ENCODE measurements at places on chromosomes 12 and 14.

DNA sequence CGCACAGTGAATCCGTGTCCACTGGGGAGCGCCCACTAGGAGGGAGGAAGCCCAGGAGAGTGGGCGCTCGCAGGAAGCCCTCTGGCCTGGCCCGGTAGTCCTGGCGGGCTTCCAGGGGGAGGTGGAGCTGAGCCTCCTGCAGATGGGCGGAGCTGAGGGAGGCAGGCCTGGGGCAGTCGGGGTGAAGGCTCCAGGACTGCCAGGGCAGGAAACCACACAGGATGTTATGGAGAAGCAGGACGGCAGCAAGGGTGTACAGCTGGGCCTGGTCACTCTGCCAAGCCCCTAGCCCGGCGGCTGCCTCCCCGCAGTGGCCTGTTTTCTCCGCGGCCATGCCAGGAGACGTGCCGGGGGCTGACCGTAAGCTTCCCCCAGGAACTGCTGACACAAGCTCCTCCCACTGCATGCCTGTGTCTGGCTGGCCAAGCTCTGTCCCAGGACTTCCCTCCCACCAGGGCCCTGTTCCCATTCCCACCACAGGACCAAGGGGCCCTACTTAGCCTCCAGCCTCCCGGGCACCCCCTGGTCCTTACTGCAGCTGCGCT is 143.4 kb upstream of the C14orf180 start:
- peak; percentile 32 for DNase-seq

- DNase-seq = no peak
Observed at GRCh38 chr12:58602179-58602578, 318.1 kb downstream of the LRIG3 start.

DNA sequence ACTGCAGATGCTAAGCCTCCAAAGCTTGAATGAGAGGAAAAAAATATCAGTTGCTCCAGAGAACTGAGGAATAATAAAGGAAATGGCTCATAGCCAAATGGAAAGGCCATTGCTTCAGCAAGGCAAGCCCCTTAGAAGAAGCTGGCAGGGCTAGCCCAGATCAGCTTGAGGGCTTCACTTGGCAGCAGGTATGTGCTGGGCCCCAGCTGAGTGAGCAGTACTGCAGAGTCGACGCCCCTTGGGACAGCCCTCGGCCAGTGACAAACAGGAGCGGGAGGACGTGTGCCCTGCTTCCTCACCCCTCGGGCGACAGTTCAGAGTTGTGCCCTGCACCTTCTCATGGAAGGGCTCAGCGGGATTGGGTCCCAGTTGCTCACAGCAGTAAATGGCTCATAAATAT is 1031.2 kb upstream of the TMEM132C start:
- no peak for DNase-seq

DNA sequence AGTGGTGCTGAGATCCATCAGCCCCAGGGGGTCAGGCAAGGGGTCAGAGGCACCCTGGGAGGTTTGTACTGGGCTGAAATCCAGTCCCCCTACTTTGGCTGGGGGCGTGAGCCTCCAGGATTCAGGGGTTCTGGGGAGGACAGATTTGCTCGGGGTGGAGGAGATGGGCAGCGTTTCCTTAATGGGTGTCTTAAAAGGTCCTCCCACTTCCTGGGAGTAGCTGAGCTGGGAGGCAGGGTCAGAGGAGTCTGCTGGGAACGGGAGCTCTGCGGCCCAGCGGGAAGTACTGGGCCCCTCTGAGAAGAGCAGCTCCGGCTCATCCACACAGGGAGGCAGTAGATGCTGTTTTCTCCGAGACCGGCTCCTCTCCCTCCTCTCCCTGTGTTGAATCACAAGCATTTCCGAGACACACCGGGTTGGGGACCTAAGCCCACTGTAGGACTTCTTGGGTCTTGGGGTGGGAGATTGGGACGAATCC is 2.1 kb upstream of the TEX52 start:
- no peak for DNase-seq

GRCh38 chr14:36826614-36827013 is 165.0 kb downstream of the PAX9 start:
- no peak for DNase-seq

DNA sequence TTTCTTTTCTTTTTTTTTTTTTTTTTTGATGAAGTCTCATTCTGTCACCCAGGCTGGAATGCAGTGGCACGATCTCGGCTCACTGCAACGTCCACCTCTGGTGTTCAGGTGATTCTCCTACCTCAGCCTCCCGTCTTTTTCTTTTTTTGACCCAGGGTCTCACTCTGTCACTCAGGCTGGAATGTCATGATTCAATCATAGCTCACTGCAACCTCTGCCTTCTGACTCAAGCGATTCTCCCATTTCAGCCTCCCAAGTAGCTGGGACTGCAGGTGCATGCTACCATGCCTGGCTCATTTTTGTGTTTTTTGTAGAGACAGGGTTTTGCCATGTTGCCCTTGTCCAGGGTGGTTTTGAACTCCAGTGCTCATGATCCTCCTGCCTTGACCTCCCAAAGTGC is 12.0 kb downstream of the FUT8 start:
- no peak for DNase-seq

- DNase-seq = no peak
Observed at GRCh38 chr14:40656311-40656710, 950.4 kb upstream of the LRFN5 start.

GRCh38 chr12:121577443-121578180 is 3.2 kb downstream of the KDM2B start:
- DNase-seq = peak; percentile 51

GRCh38 chr12:89339526-89339925 is 12.8 kb downstream of the DUSP6 start:
- DNase-seq = no peak

GRCh38 chr12:65248656-65249633 is 29.5 kb upstream of the MSRB3 start:
- no peak for DNase-seq

- DNase-seq = peak; percentile 46
Observed at GRCh38 chr12:56271031-56271430, 4.3 kb downstream of the COQ10A start.

GRCh38 chr14:41297576-41298327 is 308.9 kb upstream of the LRFN5 start:
- DNase-seq = no peak

- DNase-seq = no peak
Observed at GRCh38 chr12:27964123-27964522, 8.4 kb downstream of the PTHLH start.

- no peak for DNase-seq
Observed at GRCh38 chr14:39181026-39181692, 6.1 kb downstream of the PNN start.

- DNase-seq = no peak
Observed at GRCh38 chr14:64279704-64280668, 14.2 kb downstream of the ESR2 start.

- no peak for DNase-seq
Observed at GRCh38 chr12:19220205-19220604, 90.7 kb downstream of the PLEKHA5 start.

DNA sequence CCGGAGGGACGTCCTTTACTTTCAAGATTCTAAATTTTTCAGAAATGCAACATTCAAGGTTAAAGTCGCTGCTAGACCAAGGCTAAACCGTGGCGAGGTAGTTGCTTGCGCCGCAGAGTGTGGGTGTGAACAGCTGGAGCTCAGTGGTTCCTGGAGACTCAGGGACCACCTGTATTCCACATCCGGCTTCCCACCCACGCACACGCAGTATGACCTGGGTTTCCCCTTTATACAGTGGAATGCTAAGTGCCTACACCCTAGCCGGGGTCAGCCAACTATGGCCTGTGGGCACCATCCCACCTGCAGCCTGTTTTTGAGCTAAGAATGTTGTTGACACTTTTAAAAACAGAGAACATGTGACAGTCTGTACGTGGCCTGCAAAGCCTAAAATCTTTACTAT is 42.9 kb upstream of the TESC start:
- DNase-seq = no peak

DNA sequence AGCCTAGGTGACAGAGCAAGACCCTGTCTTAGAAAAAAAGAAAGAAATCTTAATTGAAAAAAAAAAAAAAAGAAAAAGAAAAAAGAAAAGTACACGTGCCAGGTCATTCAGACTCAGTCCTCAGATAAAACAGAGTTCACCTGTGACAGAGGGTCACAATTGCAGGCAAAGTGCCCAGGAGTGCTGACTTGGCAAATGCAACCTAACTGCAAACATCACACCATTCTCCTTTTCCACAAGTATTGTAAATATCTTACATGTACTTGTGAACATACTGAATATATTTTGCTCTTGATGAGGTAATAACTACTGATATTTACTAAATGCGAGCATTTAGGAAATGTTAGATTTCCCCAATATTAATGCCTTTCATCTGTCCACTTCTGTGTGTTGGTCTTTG is 9.0 kb upstream of the COL2A1 start:
- DNase-seq = no peak

DNA sequence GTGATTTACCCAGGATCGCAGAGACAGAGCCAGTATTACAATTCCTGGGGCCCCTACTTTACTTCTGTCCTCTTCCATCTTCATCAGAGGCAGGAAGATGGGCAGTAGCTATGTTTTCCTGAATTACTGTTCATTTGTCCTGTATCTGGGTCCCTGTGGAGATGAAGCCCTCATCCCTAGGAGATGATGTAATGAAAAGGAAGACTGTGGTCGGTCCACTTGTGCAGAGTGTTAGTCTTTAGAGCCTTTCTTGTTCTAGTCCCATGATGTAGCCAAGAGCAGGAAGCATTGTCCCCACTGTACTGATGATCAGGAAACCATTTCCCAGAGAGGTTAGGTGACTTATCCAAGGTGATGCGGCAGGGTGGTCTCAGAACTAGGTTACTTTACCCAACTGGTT is 2.6 kb downstream of the CD9 start:
- no peak for DNase-seq

- no peak for DNase-seq
Observed at GRCh38 chr12:28550757-28551704, 360.8 kb downstream of the CCDC91 start.

GRCh38 chr14:75032939-75033338 is 18.3 kb downstream of the MLH3 start:
- DNase-seq = no peak

GRCh38 chr14:101453225-101453624 is 108.1 kb upstream of the DIO3 start:
- no peak for DNase-seq

DNA sequence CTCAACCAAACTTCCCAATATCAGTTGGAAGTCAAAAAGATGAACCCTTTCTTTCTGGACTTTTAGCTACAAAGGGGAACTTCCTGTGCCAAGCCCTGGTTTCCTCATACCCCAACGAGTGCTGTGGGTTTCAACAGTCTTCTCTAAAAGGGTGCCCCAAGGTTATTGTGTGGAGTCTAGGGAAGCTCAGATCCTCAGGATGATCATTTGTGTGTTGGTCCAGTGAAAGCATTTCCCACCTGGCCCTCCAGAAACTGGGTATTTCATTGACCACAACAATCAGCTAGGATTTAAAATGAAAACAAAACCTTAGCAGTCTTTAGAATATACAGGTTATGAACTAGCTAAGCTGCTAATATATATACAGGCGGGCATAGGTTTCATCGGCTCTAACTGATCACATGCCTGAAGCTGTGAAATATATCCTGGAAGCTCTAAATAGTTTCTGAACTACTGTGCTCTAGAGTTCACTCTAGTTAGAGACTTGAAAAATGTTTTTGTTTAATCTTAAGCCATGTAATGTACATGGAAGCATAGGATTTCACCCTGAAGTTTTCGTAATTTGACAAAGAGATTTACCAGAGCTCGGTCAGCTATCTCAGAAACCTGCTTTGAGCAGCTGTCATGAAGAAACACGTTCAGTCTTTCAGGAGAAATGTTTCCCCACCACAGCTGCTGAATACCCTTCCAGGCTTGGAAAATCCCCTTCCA is 29.6 kb downstream of the P2RX4 start:
- peak; percentile 48 for DNase-seq

DNA sequence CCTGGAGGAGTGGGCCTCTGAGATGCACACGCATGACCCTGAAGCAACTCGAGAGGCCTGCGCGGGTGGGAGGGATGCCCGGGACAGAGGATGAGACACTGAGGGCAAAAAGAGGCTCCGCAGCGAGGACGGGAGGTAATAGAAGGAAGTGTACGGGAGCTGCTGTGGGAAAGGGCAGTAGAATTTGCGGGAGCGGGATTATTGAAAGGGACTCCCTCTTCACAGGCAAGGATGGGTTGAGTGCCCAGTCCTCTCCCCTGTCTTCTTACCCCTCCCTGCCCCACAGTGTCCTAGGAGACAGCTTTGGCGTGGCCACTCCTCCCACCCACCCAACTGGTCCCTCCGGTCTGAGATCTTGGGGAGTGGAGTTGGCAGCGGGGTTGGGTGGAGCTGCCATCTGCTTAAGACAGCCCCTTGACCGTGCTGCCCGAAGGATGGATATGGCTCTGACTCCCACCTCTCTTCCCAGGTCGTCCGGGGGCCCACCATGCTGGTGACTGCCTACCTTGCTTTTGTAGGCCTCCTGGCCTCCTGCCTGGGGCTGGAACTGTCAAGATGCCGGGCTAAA is 15.7 kb upstream of the ESPL1 start:
- no peak for DNase-seq

GRCh38 chr14:99137001-99137700 is 134.8 kb downstream of the BCL11B start:
- no peak for DNase-seq

DNA sequence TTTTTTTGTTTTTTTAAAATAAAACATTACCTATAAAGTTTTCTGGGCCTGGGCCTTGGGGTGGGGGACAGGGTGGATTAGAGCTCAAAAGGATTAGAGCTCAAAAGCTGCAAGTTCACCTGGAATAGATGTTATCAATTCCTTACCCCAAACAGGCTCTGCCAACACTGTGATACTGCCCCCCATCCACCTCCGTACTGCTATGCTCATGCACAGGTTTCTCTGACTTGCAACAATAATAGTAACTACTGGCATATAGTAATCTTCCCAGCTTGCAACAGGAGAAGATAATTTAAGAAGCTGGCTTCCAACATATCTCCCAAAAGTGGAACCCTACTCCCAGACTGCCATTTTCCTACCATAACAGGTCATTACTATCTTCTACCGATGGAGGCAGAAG is 51.3 kb upstream of the SLCO1C1 start:
- no peak for DNase-seq

DNA sequence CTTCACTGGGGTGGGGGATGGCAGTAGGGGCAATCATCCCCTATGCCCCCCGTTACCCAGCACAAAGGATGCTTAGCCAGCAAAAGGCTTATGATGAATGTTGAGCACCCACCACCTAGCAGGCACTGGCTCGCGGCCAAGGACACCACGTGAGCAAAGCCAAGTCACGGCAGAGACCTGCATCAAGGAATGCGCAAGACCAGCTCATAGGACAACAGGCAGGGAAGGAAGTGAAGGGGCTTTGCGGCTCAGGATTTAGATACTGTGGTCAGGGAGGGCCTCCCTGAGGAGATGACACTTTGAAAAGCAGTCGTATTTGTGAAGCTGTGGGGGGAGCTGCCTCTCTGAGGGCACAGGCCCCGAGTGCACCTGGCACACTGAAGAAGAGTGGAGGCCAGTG is 32.8 kb downstream of the SH2B3 start:
- DNase-seq = peak; percentile 93

DNA sequence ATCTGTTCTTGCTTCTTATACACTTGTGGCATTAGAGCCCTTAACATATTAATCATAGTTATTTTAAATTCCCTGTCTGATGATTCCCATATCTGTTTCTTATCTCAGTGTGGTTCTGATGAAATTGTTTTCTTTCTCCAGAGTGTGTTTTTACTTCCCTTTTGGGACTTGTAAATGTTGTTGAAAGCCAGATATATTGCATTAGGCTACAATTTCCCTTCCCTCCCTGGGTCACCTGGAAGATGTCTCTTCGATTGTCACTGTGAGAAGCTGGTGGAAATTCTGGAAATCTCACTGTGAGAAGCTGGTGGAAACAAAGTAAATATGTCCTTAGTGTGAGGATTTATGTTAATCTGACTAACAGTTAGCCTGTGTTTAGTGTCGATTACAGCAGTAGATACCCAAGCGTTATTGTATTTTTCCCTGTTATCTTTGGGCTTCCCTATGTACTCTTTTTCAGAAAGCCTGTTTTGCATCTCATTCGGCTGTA is 717.3 kb downstream of the TRHDE start:
- DNase-seq = no peak
